Sciatic nerve (tissue), 2 donors: ENCODE measurements at places on chromosomes 13 and 19.

GRCh38 chr19:48458016-48458415 is 2.6 kb downstream of the KCNJ14 start:
- no peak for DNase-seq

DNA sequence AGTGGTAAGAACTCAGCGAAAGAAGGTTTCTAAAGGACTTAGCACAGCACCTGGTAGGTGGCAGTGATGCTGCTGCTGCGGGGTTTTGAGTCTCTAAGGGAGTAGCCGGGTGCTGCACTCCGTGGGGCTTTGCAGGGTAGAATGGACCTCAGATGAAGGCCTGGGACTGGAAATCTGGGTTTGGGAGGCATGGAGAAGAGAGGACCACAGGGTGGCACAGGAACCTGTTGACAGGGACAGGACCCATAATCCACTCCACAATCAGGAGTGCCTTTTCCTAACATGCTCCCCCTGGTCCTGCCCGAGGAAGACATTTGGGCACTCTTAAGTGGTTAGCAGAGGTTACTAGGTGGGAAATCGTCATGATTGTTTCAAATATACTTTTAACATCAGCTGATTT is 29.8 kb downstream of the TDRD12 start:
- no peak for DNase-seq

DNA sequence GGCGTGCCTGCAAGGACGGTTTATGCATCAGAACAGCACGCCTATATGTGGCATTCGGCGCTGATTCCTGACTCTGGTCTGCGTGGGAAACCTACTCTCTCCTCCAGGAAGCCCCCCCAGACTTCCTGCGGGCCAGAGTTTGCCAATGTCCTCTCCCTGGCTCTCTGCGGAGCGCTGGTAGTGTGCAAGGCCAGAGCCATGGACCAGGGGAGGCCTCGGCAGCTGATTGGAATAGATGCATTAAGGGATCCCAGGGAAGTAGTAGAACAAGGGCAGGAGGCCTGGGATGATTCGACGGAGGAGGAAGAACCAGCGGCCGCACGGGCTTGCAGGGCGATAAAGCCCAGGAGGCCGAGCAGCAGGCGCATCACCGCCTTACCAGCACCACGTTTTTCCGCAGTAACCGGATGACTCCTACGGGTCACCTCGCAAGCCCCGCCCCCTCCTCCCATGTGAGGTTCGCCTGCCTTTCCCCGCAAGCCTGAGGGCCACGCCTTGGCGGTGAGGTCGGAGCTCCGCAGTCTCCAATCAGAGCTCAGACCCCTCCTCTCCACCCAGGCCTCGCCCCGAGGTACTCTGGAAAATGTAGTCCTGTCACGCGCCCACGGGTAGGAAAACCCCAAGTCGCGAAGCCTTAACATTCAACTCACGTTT is 5.0 kb downstream of the CLEC11A start:
- DNase-seq: peak; percentile 91

DNA sequence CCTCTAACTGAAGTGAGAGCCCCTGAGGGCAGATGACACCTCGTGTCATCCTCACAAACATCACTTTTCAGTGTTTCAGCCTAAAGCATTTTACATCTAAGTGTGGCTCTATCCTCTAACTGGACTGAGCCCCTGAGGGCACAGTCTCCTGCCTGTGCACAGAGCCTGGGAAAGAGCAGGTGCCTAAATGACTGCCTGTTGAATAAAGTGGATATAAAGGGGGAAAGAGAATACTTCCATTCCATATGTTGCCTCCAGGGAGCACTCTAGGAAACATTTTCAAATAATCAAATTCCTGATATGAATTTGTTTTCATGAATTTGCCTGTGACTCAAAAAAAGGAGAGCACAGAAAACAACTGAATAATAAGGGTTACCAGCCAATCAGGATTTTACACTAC is 32.2 kb downstream of the CNMD start:
- DNase-seq: no peak

DNA sequence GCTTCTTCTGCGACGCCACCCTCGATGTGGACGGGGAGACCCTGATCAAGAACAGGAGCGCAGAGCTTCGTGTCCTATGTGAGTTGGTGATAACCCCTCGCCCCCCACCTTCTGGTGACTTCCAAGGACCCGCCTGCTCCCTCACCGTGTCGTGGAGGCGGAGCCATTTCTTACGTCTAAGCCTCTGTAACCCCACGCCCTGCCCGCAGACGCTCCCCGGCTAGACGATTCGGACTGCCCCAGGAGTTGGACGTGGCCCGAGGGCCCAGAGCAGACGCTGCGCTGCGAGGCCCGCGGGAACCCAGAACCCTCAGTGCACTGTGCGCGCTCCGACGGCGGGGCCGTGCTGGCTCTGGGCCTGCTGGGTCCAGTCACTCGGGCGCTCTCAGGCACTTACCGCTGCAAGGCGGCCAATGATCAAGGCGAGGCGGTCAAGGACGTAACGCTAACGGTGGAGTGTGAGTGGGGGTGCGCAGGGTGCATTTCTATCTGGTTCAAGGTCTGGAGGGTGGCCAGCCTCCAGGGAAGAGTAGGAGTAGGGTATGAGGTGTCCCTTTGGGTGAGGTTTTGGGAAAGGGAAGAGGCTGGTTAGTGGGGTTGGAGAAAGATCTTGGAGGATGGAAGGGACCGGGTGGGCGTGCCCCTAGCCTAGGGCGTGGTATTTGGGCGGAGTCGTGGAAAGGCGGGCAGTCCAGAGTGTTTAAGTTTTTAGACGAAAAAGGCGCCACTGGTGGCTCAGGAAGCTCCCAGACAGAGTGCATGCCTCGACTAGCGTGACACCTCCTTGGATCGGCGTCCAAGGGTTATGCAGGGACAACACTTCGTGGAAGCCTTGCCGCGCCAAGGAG is 3.3 kb downstream of the ICAM5 start:
- DNase-seq: no peak

- no peak for DNase-seq
These were observed 147.7 kb downstream of the COG6 start for GRCh38 chr13:39803156-39803555.

GRCh38 chr19:19445911-19446361 is 40.5 kb downstream of the GATAD2A start:
- DNase-seq: no peak

DNA sequence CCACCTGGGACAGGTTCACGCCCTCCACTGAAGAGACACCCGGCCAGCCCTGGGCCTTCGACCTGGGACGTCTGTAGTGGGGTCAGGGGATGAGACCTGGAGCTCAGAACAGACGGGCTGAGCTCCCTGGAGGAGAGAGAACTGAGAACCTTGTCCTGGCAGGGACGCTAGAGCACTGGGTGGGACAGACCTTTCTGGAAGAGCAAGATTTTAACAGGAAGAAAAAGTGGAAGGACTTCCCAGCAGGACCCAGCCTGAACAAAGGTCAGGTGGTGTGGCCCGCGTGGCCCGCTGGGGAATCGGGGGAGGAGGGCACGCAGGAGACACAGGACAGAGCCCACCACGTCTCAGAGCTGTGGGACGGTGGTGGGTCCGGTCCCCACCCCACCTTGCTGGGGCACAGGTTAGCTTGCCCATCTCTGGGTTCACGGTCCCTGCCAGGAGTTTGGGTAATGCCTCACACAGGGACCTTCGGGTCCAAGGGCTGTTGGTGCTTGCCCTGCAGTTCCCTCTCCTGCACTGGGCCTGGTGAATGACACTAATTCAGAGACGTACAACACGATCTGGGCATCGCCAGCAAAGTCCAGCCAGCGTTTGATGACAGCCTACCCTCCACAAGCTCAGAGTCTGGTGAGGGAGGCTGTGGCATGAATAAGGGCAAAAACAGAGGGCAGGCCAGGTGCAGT is 1.2 kb upstream of the EFNA2 start:
- DNase-seq: no peak

GRCh38 chr13:110525328-110526319 is 35.9 kb downstream of the RAB20 start:
- no peak for DNase-seq
